Renal pelvis (tissue), 12 donors: ENCODE measurements at places on chromosomes 4 and X. TPM values are rescaled to one million over a fixed set of nuclear protein-coding genes. Genes with fewer than 3 reads are reported as not detected.

SMIM31 gene
- 0.57 TPM for polyA plus RNA-seq

AFF2 gene
- polyA plus RNA-seq = 4.0 TPM

JAKMIP1 gene
- polyA plus RNA-seq = 0.14 TPM

GRCh38 chr4:107423677-107424405 is 296.2 kb downstream of the PAPSS1 start:
- no peak for DNase-seq

GRCh38 chr4:53365121-53365485 is 758 bp downstream of the SCFD2 start:
- no peak for DNase-seq

DNA sequence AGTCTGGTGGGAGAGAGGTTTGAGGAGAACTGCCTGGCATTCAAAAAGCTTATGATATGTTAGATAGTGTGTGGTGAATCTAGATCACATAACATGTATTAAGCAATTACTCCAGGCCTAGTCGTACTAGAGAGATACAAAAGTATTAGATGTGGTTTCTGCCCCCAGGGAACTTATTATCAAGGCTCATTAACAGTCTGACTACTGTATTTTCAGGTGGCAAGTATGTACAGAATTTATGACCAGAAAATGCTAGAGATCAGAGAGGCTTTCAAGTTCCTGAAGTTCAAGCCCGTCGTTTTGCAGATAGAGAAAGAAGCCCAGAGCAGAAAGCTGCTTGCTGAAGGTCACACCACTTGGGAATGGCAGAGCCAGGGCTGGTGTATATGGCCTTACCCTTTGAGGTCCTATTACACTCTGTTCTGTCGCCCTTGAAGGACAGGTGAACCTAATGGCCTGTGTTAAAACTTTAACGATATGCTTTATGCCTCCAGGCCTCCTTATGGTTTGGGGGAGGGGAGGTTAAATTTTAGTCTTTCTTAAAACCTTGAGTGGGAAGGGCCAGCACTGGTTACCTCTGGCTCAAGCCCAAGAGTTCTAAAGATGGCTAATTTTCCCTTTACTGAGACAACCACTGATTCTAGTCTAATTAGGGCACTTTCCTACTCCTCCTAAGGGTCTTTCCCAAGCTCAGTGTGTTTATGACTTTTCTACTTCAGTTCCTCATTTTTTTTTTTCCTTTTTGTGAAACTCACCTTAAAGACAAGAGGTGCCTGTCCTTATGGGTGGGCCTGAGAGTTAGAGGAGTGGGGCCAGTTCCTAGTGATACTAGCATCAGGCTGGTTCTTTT is 19.9 kb downstream of the TMEM164 start:
- no peak for DNase-seq

- no peak for DNase-seq
Observed at GRCh38 chrX:110836982-110837381, 41.4 kb upstream of the CHRDL1 start.
